K562 (cell line): ENCODE measurements at places on chromosomes 5 and 9. TPM values are rescaled to one million over a fixed set of nuclear protein-coding genes. Genes with fewer than 3 reads are reported as not detected.

DNA sequence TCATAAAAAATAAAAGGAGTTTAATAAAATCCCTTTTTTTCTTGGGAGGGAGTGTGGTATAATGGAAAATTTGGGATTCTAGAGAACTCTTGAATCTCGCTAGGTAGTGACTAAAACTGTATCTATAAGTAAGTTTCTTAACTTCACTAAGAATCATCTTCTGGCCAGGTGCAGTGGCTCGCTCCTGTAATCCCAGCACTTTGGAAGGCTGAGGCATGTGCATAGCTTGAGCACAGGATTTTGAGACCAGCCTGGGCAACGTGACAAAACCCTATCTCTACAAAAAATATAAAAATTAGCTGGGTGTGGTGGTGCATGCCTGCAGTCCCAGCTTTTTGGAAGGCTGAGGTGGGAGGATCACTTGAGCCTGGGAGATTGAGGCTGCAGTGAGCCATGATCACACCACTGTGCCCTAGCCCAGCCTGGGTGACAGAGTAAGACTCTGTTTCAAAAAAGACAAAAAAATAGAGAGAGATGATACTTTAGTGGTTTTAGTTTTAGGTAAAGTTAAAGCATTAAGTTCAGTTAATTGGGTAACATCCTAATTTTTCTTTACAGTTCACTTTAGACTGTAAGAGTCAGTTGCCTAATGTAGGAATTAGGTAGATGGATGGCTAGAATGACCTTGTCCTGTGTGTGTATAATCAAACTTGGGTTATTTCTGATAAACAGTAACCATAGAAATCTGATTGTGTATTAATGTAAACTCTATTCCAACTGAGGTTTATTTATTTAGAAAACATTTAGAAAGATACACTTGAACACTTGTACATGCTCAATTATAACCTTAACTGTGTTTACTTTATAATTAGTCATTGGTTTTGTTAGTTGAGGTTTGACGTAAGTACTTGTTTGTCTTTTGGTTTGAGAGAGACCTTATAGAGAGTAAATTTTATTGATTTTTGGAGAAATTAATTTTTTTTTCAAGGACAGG is 17.8 kb downstream of the UNC13B start:
- no peaks in the 10 kb centered on the region for H3K27me3 ChIP-seq
- no peak overlapping the region for H3K27ac ChIP-seq
- H3K4me3 ChIP-seq: no peak overlapping the region
- no peak for DNase-seq
- H3K4me1 ChIP-seq: no peaks in the 10 kb centered on the region
- H3K36me3 ChIP-seq: no peaks in the 10 kb centered on the region

The FYB1 gene
- total RNA-seq: 17.4 and 22.5 TPM in 2 replicates

GRCh38 chr5:58185397-58185796 is 274.5 kb downstream of the PLK2 start:
- no peaks in the 10 kb centered on the region for H3K36me3 ChIP-seq
- H3K27me3 ChIP-seq: no peaks in the 10 kb centered on the region
- no peak overlapping the region for H3K4me3 ChIP-seq
- no peak overlapping the region for H3K27ac ChIP-seq
- H3K4me1 ChIP-seq: no peaks in the 10 kb centered on the region

The TJP2 gene
- total RNA-seq: 17.7 and 19.4 TPM in 2 replicates

- H3K36me3 ChIP-seq: no peaks in the 10 kb centered on the region
- H3K27me3 ChIP-seq: no peaks in the 10 kb centered on the region
- H3K4me1 ChIP-seq: no peaks in the 10 kb centered on the region
- H3K4me3 ChIP-seq: no peak overlapping the region
- no peak overlapping the region for H3K27ac ChIP-seq
These were observed 347.5 kb upstream of the CCNG1 start for GRCh38 chr5:163089926-163090325.

- H3K36me3 ChIP-seq: no peaks in the 10 kb centered on the region
- H3K27me3 ChIP-seq: no peaks in the 10 kb centered on the region
- H3K4me3 ChIP-seq: no peak overlapping the region
- H3K4me1 ChIP-seq: peaks cover 38% of the 10 kb centered on the region; the same call in 2 of the 3 replicates
These were observed 4.7 kb downstream of the KLF9 start for GRCh38 chr9:70409800-70410199.

The CD74 gene
- total RNA-seq: 4.8 and 6.0 TPM in 2 replicates

- peak; percentile 27 for DNase-seq
- no peaks in the 10 kb centered on the region for H3K27me3 ChIP-seq
- H3K4me3 ChIP-seq: no peak overlapping the region
- H3K4me1 ChIP-seq: no peaks in the 10 kb centered on the region
- no peak overlapping the region for H3K27ac ChIP-seq
These were observed 5.6 kb upstream of the C5 start for GRCh38 chr9:121055642-121056143.

The NRG2 gene
- 0.07 TPM in 1 of 2 replicates, not detected in the other for total RNA-seq

DNA sequence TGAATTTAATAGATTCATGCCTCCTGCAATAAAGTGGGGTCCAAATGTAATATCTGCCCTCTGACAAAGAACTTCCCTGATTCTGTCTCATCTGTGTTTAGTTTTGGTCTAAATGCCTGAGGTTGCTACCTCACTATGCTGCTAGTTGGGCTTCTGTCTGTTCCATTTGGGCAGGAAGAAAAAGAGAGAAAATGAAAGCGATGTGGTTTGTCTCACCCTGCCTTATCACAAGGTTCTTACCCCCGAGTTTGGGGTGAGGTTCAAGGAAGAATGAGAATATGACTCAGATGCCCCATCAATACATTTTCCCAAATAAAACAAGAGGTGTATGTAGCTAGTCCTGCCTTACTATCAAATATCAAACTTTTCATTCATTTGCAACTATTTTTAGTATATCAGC is 132.1 kb upstream of the MTAP start:
- no peaks in the 10 kb centered on the region for H3K27me3 ChIP-seq
- H3K36me3 ChIP-seq: no peaks in the 10 kb centered on the region
- H3K4me1 ChIP-seq: no peaks in the 10 kb centered on the region
- no peak for DNase-seq
- no peak overlapping the region for H3K27ac ChIP-seq
- H3K4me3 ChIP-seq: no peak overlapping the region

GRCh38 chr9:124217836-124218437 is 39.8 kb upstream of the NEK6 start:
- no peak overlapping the region for H3K4me3 ChIP-seq
- no peaks in the 10 kb centered on the region; the same call in 1 of the 3 replicates for H3K4me1 ChIP-seq
- H3K27me3 ChIP-seq: peaks cover 40% of the 10 kb centered on the region
- H3K36me3 ChIP-seq: no peaks in the 10 kb centered on the region
- DNase-seq: no peak

GRCh38 chr5:71640408-71640807 is 53.3 kb downstream of the MCCC2 start:
- no peak for DNase-seq
- H3K36me3 ChIP-seq: peaks cover 39% of the 10 kb centered on the region; the same call in 2 of the 3 replicates
- no peaks in the 10 kb centered on the region for H3K4me1 ChIP-seq
- no peaks in the 10 kb centered on the region for H3K27me3 ChIP-seq
- no peak overlapping the region for H3K4me3 ChIP-seq

The FBXL7 gene
- 0.04 and 0.09 TPM in 2 replicates for total RNA-seq

- peaks cover 24% of the 10 kb centered on the region for H3K36me3 ChIP-seq
- peak within 1 kb of the TSS; percentile 78 for H3K4me3 ChIP-seq
- no peaks in the 10 kb centered on the region for H3K27me3 ChIP-seq
- H3K4me1 ChIP-seq: peaks cover 77% of the 10 kb centered on the region
These were observed at the start of gene CMBL for GRCh38 chr5:10307206-10308148. CMBL (minus strand) TSS chr5:10307902; CDS start chr5:10290762, 17,140 bp downstream.

The PAXX gene
- total RNA-seq: 136 and 140 TPM in 2 replicates

DNA sequence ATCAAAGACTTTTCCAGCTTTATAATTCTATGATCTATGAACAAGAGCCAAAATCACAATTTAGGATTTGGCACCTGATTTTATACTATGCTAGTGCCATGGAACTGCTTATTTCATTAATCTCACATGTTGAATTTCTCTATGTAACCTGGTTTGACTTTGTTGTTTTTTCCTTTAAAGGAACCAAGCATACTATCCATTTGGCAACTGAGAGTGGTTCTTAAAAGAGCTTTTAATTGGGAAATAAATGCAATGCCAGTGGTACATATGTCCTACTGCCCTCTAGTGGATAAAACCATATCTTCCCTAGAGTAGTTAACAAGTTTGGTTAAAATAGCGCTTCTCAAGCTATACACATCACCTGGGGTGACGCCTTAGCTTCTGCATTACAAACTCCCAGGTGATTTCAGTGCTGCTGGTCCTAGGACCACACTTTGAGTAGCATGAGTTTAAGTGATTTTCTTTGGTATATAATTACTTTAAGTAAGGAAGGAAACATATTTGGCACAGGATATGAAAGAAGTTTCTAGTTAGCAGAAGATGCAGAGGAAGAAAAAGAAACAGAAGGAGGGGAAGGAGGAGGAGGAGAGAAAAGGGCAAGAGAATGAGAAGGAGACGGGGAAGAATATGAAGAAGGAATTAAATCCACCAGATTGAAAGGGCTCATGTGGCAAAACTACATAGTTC is 56.8 kb downstream of the FGF10 start:
- H3K4me1 ChIP-seq: no peaks in the 10 kb centered on the region
- DNase-seq: peak; percentile 10
- no peak overlapping the region for H3K4me3 ChIP-seq
- no peaks in the 10 kb centered on the region for H3K27me3 ChIP-seq

- no peaks in the 10 kb centered on the region for H3K4me1 ChIP-seq
- H3K27ac ChIP-seq: no peak overlapping the region
- DNase-seq: no peak
- H3K27me3 ChIP-seq: peaks cover 16% of the 10 kb centered on the region; the same call in 2 of the 3 replicates
- no peaks in the 10 kb centered on the region for H3K36me3 ChIP-seq
These were observed 105.5 kb upstream of the LMX1B start for GRCh38 chr9:126508171-126508591.

The LCN9 gene
- total RNA-seq: not detected in 2 replicates

- no peak overlapping the region for H3K27ac ChIP-seq
- no peaks in the 10 kb centered on the region for H3K36me3 ChIP-seq
- no peak overlapping the region for H3K4me3 ChIP-seq
- peaks cover 2% of the 10 kb centered on the region; the same call in 2 of the 3 replicates for H3K4me1 ChIP-seq
- no peak for DNase-seq
- H3K27me3 ChIP-seq: peaks cover 12% of the 10 kb centered on the region; the same call in 2 of the 3 replicates
These were observed 73.6 kb downstream of the EPB41L4B start for GRCh38 chr9:109247228-109247627.

- no peaks in the 10 kb centered on the region for H3K36me3 ChIP-seq
- H3K4me1 ChIP-seq: no peaks in the 10 kb centered on the region
- no peak overlapping the region for H3K27ac ChIP-seq
- no peaks in the 10 kb centered on the region for H3K27me3 ChIP-seq
- H3K4me3 ChIP-seq: no peak overlapping the region
These were observed 210.1 kb upstream of the SLC24A2 start for GRCh38 chr9:19998823-19999455.

- no peak for DNase-seq
- peaks cover 39% of the 10 kb centered on the region for H3K27me3 ChIP-seq
- H3K4me3 ChIP-seq: no peak overlapping the region
- no peaks in the 10 kb centered on the region for H3K36me3 ChIP-seq
These were observed 257.5 kb downstream of the NSG2 start for GRCh38 chr5:174303035-174303434.

DNA sequence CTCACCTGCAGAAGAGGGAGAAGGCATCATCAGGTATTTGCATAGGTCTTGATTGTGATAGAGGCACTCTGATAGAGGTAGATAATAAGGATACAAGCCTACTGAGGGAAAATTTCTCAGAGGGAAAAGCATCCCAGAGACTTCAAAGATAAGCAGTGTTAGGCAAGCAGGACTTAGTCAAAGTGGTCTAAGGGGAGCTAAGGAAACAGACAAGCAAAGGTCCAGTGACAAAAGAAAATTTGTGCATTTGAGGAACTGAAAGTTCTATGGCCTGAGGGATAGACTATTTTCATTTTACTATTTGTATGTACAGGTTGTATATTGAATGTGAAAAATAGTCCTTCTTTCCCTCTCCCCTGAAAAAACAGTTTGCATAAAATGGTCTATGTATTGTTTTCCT is 27.4 kb downstream of the OXCT1 start:
- no peaks in the 10 kb centered on the region for H3K4me1 ChIP-seq
- DNase-seq: no peak

The IGFBPL1 gene
- total RNA-seq: not detected in 2 replicates

DNA sequence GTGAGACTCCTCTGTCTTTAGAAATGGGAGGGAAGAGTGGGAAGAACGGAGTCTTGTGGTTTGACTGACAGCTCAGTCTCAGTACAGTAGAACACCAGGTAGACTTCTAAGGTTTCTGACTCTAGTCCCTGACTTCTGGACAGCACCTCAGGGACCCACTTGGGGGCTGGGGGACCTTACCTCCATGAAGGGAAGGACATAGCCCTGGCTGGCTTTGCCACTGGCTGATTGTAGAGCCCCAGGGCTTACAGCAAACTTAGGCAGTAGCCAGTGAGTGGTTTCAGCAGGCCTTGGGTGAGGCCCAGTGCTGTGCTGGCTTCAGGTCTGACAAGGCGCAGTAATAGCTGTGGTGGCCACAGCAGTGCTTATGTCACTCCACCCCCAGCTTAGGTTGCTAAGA is 290.0 kb upstream of the PRR16 start:
- H3K4me3 ChIP-seq: no peak overlapping the region
- H3K27me3 ChIP-seq: no peaks in the 10 kb centered on the region
- H3K4me1 ChIP-seq: no peaks in the 10 kb centered on the region
- DNase-seq: no peak
- H3K36me3 ChIP-seq: no peaks in the 10 kb centered on the region

The PRELID2 gene
- 20.1 and 23.7 TPM in 2 replicates for total RNA-seq

The LHX2 gene
- 0.07 TPM in 1 of 2 replicates, not detected in the other for total RNA-seq

DNA sequence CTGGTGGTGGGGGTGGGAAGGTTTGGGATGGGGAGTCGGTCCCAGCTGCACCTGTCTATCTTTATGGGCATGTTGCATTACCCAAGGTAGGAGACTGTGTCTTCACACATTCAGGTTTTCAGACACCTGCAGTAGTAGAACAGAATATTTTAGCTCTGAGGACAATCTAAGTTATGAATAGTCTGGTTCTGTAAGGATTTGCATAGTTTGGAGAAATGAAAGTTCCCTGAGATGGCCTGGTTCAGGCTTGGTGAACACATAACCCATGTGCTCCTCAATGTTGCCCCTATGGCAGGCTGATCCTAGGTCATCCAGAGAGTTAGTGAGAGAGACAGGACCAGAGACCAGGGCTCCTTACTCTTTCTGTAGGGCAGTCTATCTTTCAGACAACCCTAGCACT is 20.7 kb downstream of the TNFSF8 start:
- H3K4me3 ChIP-seq: no peak overlapping the region
- H3K4me1 ChIP-seq: no peaks in the 10 kb centered on the region
- no peak overlapping the region for H3K27ac ChIP-seq
- DNase-seq: no peak
- H3K36me3 ChIP-seq: no peaks in the 10 kb centered on the region

DNA sequence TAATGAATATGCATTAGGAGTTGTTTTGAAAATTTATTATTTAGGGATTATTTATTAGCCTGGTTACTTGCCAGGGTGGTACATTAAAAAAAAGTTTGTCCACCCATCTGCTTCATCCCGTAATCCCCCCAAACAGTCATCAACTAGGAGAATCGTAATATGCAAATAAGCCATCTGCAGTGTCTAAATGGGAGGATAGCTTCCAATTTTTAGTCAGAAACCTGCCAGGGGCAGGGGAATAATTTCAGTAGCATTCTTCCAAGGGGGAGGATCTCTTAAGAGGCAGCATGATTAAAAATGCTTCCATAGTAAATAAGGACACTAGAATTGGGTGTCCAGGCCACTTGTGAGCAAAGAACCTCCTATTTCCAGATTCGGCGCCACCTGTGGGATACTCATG is 43.3 kb downstream of the SH3GL2 start:
- H3K36me3 ChIP-seq: no peaks in the 10 kb centered on the region
- H3K27me3 ChIP-seq: no peaks in the 10 kb centered on the region
- no peaks in the 10 kb centered on the region for H3K4me1 ChIP-seq
- no peak overlapping the region for H3K4me3 ChIP-seq

The NFX1 gene
- total RNA-seq: 29.9 and 30.8 TPM in 2 replicates

The SCGB3A2 gene
- 0.35 TPM in 1 of 2 replicates, not detected in the other for total RNA-seq
